ENCODE measurements at places on chromosomes 6 and 20. TPM values are rescaled to one million over a fixed set of nuclear protein-coding genes. Genes with fewer than 3 reads are reported as not detected.

Gene RAB5IF
- 111 TPM for total RNA-seq

Gene SOX18
- total RNA-seq = 52.4 TPM

Gene CITED2
- 107 TPM for total RNA-seq

Gene OR2B6
- not detected for total RNA-seq

Gene KHDRBS2
- total RNA-seq = not detected

Gene PNPLA1
- not detected for total RNA-seq

Gene ADTRP
- 4.1 TPM for total RNA-seq

Gene NR2E1
- total RNA-seq = not detected

Gene SLC2A10
- total RNA-seq = 8.8 TPM

Gene UBD
- 7.5 TPM for total RNA-seq

Gene CTCFL
- not detected for total RNA-seq

Gene GABRR2
- 0.67 TPM for total RNA-seq

Gene HACE1
- 12.3 TPM for total RNA-seq

Gene RBM24
- total RNA-seq = 4.0 TPM

Gene LGSN
- total RNA-seq = not detected

Gene TMEM170B
- total RNA-seq = 2.3 TPM

Gene ESF1
- 11.6 TPM for total RNA-seq

Gene EPB41L1
- total RNA-seq = 24.5 TPM

Gene BPIFB4
- total RNA-seq = not detected

Gene PRR18
- total RNA-seq = not detected

Gene HEY2
- 0.33 TPM for total RNA-seq

Gene TRIM38
- 9.1 TPM for total RNA-seq

Gene SLC17A2
- not detected for total RNA-seq

Gene PLCB4
- 5.0 TPM for total RNA-seq

Gene ZNF165
- 0.67 TPM for total RNA-seq

Gene PGM3
- total RNA-seq = 65.3 TPM

Gene MRPS10
- 37.2 TPM for total RNA-seq

Gene SLC52A3
- under 0.01 TPM for total RNA-seq

Gene ANGPT4
- total RNA-seq = not detected

Gene TP53TG5
- total RNA-seq = not detected

Gene MED23
- 33.3 TPM for total RNA-seq

Gene TXNDC5
- total RNA-seq = 1,169 TPM

Gene GRM1
- not detected for total RNA-seq

Gene BHLHE23
- total RNA-seq = not detected

Gene IDH3B
- total RNA-seq = 93.9 TPM

Gene BTN1A1
- not detected for total RNA-seq

Gene BFSP1
- 3.3 TPM for total RNA-seq

Gene LAMA5
- 53.6 TPM for total RNA-seq
